ENCODE measurements at places on chromosomes 16 and 17.

DNA sequence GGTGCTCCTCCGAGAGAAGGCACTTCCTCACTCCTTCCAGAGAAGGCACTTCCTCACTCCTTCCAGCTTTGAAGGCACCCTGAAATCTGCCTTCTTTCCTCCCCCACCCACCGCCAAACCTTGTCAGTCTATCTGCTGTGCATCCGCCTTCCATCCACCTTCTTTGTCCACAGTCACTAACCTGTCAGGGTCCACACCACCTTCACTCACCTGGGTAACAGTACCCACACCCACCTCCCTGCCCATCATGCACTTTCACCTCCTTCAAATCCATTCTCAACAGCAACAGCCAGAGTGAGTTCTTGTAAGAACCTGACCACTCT, 5.2 kb downstream of the CCDC102A start:
- no peak for DNase-seq

GRCh38 chr17:42050393-42051012, at the start of gene C17orf113:
TSS of gene C17orf113 (minus strand) at chr17:42050601. CDS start at chr17:42043376, 7,225 bp downstream.
- DNase-seq = no peak

DNA sequence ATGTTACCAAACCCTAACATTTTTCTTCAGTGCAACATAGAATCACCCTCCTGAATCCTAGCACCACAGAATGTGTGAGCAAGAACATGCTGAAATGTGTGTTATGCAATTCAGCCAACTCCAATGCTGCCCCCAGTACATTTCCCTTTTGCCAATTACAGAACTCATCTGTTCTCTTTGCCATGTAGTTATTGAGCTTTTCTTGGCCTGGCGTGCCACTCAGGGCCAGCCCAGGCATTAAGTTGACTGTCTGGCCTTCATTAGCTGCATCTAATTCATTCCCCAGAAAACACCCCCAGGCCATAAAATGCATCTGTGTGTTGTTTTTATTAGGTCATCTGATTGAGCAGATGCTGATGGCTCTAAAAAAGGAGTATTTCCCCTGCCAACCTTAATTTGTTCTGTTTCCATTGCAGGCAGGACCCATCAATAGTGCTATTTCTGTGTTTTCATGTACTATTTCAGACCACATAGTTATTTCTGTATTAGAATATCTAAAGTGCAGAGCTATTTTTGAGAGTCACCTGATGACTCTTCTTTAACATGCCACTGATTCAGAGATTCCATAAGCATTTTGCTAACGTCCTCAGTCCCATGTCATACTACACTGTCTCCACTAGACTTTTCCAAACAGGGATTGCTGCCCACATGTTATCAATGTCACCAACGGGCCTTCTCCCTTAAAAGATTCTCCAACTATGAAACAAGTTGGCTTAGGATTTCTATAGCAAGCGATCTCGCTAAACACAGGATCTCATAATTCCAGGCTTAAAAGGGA, 969.7 kb downstream of the CDH11 start:
- no peak for DNase-seq

DNA sequence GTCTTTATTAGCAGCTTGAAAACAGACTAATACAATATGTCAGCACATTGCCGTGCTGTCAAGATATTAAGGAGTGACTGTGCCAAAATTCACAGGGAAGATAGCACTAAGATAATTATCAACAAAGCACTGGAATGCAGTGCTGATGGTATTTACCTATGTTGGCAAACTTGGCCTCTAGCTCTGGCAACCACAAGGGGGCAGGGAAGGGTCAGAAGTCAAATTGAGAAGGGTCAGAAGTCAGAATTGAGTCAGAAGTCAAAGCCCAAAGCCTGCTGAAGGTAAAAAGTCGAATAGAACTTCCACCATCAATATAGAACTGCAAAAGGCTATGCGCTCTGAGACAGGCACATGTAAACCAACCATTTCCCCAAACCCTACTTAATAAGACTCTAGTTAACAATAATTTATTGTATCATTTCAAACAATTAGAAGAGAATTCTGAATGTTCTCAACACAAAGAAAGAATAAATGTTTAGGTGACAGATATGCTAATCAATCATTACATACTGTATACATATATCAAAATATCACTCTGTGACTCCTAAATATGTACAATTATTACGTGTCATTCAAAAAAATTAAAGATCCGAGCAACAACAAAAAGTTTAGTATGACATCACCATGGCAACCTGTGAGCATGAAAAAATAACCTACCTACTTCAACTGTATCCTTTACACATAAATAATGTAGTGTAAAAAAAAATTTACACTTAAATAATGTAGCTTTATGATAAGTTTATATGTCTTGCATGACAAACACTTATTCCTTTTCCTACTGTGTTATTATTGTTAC, 916.1 kb downstream of the KCNJ2 start:
- DNase-seq = no peak

DNA sequence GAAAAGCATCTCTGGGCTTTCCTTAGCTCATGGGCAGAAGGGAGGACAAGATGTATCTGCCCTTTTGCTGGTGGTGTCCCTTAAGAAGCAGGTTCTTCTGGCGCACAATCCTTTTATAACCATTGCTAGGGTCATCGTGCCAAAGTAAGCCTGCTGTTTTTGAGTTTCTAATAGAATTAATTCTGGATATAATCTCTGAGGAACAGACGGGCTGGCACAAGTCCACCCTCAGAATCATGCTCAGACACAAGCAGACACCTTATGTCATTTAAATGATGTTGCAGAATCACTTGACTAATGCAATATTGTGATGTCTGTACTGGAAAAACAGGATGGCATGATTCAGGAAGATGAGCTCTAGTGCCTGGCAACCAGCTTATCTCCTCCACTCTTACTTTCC, 18.8 kb upstream of the MMD start:
- no peak for DNase-seq

- DNase-seq = no peak
These were observed 10.3 kb downstream of the RETREG3 start for GRCh38 chr17:42598905-42599304.

- no peak for DNase-seq
These were observed 9.4 kb downstream of the C17orf100 start for GRCh38 chr17:6660805-6661463.

DNA sequence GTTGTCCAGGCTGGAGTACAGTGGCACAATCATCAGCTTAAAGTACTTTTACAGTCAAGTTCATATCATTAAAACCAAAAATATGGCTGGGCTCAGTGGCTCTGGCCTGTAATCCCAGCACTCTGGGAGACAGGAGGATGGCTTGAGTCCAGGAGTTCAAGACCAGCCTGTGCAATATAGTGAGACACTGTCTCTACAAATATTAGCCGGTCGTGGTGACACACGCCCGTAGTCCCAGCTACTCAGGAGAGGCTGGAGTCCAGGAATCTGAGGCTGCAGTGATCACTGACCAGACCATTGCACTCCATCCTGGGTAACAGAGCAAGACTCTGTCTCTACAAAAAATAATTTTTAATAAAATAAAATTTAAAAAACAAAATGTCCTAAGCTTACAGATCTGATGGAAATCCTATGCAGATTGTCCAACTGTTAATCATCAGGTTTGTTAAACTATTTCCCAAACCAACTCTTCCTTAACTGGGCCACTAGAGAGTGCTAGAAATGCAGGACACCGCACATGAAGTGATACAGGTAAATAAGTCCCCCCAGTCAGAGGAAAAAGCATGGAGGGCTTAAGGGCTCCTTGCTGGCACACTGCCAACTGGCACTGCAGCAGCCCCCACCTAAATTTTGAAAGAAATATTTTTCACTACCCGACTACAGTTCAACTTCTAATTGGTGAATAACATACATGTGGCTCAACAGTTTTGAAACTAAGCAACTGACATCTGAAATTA, 2.8 kb downstream of the USP22 start:
- DNase-seq = no peak

GRCh38 chr17:42018339-42018738, 1.1 kb upstream of the DNAJC7 start:
- no peak for DNase-seq

DNA sequence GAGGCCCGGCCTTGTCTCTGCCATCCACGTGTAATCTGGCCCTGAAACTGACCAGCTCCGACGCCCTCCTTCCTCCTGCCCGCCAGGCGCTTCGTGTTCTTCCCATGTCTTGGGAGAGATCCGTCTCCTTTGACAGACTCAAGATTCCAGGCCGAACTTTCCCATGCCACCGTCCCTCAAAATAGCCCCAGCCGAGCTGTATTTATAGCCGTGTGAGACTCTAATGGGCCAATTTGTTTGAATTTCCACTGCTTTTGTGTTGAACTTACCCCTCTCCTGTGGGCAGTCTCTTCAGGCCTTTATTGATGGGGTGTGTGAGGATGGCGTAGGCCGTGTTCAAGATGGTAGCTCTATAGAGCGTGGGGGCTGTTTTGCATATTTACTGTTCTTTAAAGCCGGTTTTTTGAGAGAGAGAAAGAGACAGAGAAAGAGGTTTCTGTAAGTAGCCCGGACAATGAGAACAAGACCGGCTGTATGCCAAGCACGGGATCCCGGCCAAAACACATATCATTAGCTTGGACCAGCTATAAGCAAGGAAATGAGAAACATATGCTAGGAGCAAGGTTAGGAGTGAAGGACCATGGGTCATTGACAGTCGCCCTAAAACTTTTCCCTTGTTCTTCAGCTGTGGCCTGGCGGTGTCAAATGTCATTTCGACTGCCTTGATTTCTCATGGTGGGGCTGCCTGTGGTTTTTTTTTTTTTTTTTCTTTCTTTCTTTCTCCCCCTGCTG, 124.5 kb upstream of the ZFHX3 start:
- no peak for DNase-seq

DNA sequence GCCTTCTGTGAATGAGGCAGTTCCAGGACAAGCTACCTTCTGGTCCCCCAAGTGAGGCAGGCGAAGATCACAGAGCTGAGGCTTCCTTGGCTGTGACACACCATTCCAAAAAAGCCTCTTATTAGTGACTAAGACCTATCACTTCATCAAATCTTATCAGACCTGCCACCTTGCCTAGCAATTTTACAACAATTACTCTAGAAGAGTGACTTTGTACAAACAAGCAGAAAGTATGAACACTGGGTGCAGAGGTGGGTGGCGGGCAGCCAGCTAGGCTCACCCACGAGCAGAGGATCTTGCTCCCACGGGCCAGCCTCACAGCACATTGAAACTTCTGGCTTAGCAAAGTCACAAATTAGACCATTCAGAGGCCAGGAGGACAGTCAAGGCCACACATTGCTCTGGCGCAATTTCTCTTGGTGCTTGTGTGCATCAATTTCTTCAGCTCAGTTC, 2.2 kb upstream of the ICAM2 start:
- DNase-seq = no peak

GRCh38 chr17:76141212-76142038, at the start of gene FOXJ1:
TSS of gene FOXJ1 (minus strand) at chr17:76141245. CDS start at chr17:76140395, 850 bp downstream.
- DNase-seq = peak; percentile 91

DNA sequence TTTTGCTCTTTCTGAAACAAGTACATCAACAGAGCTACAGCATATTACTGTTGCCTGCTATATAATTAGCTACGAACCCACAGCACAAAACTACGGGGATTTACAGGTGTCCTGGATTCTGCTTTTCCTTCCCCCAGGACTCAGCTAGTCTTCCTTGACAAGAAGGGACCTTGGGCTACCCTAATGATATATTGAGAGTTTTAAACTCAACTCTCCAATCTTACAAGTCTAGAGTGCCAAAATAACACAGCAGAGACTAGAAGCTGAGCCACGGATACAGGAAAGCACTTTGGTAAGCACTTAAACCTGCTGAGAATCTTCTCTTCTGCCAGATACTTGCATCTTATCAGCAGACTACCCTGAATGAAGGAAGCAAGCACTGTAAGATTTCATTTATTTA, 161.4 kb upstream of the C17orf78 start:
- DNase-seq = no peak

DNA sequence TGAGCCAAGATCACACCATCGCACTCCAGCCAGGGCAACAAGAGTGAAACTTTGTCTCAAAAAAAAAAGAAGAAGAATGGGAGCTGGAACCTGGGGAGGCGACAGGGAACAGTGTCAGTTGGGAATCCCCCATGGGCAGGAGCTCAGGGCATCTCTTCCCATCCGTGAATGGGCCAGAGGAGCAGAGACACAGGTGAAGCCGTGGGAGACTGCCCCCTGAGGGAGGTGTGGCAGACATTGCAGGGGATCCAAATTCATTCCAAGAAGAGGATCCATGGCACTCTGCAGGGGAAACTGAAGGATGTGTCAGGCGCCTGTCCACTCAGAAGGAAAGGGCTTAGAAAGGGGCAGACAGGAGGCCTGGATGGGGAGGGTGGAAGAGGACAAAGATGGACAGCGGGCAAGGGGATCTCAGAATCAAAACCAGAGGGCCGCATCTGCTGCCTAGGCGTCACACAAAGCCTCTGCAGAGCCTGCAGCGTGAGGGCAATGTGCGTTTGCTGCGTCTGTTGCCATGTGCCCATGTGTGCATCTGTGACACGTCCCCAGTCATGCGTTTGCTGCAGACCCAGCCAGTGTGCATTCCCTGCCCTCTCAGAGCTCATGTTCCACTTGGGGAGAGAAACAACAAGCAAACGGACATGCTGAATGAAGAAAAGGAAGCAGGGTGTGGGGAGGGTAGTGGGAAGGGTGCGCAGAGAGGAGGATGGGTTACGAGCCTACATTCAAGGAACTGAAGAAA, 30.6 kb upstream of the TNRC6C start:
- no peak for DNase-seq

GRCh38 chr17:29980261-29980660, 38.8 kb downstream of the EFCAB5 start:
- no peak for DNase-seq

DNA sequence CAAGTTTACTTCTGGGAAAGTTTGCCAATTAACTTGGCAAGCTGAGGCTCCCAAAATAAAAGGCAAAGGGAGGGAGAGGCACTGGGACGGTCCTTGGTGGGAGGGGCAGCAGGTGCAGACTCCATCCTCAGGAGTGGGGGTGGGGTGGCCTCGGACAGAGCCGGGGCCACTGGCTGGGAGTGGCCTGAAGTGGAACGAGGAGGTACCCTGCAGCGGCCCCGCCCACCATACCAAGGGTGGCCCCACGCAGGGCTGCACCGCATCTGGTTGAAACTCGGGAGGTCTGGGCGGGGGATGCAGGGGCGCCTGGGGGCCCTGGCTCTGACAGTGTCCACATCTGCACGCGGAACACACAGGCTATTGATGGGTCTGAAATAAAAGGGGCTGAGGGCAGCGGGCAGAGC, 42.4 kb upstream of the SLC38A10 start:
- DNase-seq = no peak

- no peak for DNase-seq
These were observed 98.3 kb upstream of the HLF start for GRCh38 chr17:55166506-55166905.
